ENCODE measurements at places on chromosomes 13 and 19.

GRCh38 chr19:50461066-50461875 lies 15.0 kb upstream of the EMC10 start:
- DNase-seq = peak; percentile 80

GRCh38 chr13:103078158-103078557 lies 11.9 kb upstream of the SLC10A2 start:
- DNase-seq = no peak

DNA sequence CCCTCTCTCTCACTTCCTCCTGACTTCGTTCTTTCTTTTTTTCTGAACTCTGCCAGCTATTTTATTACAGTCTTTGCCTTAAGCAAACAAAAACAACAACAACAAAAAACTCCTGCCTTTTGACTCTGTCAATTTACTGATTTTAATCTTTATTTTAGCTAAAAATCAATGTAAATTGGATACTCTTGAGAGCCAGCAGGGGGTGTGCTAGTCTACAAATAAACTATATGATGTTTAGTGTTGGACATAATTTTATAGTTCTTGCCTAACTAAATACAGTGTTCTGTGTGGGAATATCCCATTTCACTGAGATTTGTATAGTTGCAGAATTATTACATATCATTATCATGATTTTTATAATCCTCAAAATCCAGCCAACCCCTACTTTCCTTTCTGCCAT lies 1199.9 kb upstream of the SPRY2 start:
- peak; percentile 16 for DNase-seq

DNA sequence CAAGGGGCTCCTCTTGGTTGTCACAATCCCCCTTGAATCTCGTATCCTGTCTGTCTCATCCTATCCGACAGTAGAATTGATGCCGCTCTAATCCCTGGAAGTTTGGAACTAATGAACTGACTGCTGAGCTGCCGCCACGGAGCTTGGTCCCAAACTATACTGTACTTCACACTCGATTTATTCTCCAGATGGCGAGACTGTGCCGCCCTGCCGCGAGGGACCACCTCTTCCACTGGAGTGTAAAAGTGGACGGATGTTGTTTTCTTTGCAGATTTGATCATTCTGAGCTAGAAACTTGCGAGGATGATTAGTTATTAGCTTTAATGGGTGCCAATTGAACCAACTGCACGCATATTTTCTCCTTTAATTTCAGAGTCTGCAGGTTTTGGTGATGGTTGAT lies 117.2 kb downstream of the ZIC5 start:
- DNase-seq = no peak

DNA sequence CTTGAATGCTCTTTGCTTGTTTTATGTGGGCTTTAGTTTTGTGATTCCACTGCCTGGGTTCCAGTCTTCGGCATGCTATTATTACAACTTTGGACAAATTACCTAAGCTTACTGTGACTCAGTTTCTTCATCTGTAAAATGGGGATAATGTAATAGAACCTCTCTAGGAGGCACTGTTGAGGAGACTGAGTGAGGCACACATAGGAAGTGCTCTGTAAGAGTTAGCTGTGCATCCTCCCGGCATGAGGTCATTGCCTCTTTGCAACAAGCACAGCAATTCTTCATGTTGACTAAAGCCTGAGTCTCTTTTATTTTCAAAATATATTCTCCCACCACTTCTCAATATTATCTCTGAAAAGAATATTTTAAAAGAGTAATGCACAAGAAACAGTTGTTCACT lies 227.4 kb downstream of the DLEU7 start:
- no peak for DNase-seq

DNA sequence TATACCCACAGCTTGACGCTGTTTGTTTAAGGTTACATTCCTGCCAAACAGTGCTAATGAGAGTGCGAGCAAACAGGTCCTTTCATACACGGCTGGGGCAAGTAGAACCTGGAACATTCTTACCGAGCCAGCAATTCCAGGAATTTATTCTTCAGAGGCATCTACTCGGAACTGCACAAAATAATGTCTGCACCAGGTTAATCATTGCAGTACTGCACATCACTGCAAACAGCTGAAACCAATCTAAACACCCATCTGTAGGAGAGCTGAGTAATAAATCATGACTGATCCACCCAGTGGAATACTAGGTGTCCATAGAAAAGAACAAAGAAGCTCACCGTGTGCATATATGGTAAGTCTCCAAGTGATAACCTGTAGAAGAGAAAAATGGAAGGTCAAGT lies 1.2 kb upstream of the ZNF579 start:
- peak; percentile 84 for DNase-seq

DNA sequence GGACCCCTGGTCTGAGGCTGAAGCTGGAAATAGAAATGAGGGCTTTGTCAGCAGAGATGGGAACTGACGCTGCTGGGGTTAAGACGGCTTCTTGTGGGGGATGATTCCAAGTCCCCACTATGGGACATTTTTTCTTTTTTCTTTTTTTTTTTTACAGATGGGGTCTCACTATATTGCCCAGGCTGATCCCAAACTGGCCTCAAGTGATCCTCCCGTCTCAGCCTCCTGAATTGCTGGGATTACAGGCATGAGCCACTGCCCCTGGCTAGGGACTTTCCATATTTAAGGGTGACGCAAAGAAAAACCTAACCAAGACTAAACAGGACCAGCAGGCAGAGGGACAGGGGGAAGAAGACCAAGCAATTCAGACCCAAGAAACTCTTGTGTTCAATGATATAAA lies 10.0 kb downstream of the LRFN3 start:
- no peak for DNase-seq

DNA sequence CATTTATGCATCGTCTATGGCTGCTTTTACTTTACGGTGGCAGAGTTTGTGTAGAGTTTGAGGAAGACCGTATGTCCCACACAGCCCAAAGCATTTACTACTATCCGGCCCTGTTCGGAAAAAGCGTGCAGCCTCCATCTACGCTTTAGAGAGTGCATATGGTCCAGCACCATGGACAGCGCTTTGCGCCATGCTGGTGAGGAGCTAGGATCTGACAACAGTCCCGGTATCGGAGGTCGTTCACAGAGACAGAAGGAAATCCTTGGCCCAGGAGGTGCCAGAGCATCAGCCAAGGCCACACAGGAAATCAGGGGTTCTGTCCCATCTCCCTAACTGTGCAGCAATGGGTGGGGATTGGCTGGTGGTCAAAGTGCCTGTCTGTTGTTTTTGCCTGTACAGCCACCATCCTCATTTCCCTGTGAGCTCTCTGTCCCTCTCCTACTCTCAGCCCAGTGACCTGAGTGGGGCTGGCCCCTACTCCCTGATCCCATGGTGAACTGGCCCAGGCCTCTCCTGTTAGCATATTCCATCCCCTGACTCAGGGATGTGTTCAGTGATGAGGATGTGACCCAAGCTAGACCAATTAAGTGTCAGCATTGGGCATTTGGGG lies 16.2 kb upstream of the PRODH2 start:
- DNase-seq = peak; percentile 38

GRCh38 chr13:67134417-67135129 lies 95.6 kb downstream of the PCDH9 start:
- peak; percentile 0 for DNase-seq

GRCh38 chr13:24528816-24529398 lies 16.3 kb upstream of the PARP4 start:
- DNase-seq = no peak

DNA sequence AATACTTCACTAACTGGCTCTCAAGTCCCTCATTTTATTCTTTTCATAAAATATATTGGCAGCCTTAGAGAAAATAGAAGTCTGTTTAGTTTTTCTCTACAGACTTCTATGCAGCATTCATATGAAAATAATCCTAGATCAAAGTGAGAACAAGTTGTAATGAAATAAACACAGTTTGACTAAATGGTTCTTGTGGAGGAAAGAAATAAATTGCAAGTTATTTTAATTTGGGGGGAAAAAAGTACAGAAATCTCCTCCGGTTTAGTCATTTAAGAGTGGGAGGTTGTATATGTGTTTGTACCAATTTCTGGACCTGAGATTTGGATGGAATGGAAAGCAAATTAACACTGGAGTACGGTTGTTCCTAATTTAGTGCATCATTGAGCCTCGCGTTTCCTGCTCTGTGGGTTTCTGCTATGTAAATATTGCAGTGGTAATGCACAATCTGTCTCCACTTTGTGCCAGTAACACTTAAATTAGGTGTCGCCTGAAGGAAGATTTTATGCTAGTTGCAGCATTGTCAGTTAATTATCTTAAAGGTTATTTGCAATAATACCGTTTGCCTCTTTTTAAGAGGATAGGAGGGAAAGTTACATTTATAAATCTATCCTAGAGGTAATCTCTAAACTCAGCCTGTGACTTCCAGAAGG lies 100.2 kb downstream of the ZIC5 start:
- DNase-seq = peak; percentile 26

GRCh38 chr13:80513196-80513595 lies 172.3 kb upstream of the SPRY2 start:
- no peak for DNase-seq

DNA sequence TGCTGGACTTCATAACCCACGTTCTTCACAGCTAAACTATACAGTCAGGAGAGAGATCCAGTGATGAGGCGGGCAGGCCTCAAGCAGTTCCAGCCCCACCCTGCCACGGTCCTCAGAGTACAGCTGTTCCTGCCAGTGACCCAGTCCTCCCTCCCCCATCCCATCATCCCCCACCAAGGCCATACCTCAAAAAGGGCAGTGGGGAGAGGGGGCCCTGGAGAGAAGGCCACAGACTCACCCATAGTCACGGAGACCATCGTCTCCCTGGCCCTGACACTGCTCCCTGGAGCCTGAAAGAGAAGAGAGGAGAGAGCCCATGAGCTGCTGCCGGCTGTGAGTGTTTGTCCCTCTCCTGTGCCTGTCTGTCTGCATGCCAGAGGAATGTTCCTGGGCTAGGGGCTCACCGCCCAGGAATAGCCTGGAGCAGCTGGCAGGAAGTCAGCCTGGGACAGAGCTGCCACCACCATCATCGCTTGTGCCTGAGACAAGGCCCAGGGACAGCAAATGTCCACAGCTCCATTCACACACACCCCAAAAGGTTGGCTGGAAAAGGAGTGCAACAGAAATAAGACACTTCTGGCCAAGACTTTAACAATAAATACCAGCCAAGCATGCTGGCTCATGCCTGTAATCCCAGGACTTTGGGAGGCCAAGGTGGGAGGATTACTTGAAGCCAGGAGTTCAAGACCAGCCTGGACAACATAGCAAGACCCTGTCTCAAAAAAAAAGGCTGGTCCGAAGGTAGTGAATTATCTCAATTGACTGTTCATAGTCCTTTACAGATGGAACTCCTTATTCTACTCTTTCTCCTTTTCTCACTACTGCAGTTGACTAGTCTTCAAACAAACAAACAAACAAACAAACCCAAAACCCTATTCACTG lies 6.4 kb downstream of the C19orf47 start:
- DNase-seq = no peak

- DNase-seq = no peak
Measured at GRCh38 chr13:28485551-28485950, 9.4 kb downstream of the FLT1 start.

DNA sequence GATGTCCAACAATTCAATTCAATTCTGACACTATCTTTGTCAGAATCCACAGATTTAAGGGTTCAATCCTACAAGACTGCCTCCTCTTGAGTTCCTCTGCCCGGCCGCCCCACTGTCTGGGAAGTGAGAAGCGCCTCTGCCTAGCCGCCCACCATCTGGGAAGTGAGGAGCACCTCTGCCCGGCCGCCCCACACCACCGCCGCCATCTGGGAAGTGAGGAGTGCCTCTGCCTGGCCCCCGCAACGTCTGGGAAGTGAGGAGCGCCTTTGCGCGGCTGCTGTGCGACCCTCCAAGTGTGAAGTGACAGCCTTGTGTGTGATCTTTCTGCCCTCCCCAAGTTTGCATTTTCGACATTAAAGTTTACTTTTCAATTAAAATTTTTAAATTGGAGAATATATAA lies 6.0 kb downstream of the ZNF614 start:
- DNase-seq = no peak

GRCh38 chr13:26326562-26326961 lies 72.6 kb downstream of the CDK8 start:
- no peak for DNase-seq

DNA sequence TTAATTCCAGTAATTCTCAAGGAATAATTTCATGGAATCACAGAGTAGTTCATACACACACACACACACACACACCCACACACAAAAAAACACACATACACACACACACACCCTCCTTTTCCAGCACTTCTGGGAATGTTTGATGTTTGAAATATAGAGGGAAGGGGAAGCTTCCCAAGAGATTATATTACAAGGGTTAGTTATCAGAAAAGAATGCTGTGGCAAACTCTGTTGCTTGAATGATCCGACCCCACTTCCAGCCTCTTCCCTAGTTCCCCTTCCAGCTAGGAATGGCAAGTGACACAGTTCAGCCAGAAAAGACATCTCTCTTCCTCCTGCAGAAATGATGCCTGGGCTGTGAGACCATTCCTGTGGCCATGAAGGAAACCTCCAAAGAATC lies 49.9 kb downstream of the KCTD12 start:
- DNase-seq = no peak

GRCh38 chr13:75550159-75550567 lies 572 bp downstream of the UCHL3 start:
- DNase-seq = peak; percentile 47

GRCh38 chr19:2806736-2807378 lies 12.8 kb upstream of the ZNF554 start:
- no peak for DNase-seq

DNA sequence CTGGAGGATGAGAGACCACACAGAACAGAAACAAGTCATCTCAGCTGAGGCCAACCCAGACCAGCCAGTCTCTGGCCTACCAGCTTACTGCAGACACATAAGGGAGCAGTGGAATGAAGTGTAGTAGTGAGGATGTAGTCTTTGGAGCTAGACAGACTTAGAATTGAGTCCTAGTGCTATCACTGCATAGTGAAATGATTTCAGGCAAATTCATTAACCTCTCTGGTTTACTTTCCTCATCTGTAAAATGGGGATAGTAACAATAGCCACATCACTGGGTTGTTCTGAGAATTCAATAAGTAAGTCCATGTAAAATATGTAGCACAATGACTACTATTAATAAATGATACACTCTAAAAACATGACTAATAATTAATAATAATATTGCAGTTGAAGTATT lies 383.8 kb downstream of the DLEU7 start:
- no peak for DNase-seq

GRCh38 chr19:17304386-17305215 lies 1.1 kb upstream of the MRPL34 start:
- no peak for DNase-seq

- peak; percentile 50 for DNase-seq
Measured at GRCh38 chr19:39247701-39248664, 673 bp downstream of the IFNL4 start.

GRCh38 chr13:40595693-40596092 lies 70.7 kb downstream of the FOXO1 start:
- DNase-seq = no peak

DNA sequence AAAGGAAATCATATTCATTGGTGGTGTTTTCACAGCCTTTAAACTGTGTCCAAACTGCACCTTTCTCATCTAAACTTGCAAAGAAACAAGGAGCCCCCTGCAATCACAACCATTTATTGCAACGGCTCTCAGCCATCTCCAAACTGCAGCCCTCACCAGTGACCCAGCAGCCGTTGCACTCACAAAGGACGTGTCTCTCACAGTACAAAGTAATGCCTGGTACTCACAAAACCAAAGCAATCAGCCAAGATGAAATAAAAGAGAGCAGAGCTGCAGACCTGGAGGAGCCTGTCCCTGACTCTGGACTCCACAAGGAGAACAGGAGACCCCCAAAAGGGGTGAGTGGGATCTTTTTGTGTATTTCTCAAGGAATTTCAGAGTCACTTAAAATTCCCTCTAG lies 20.2 kb upstream of the CEACAM21 start:
- DNase-seq = no peak

GRCh38 chr19:45352062-45352461 lies 11.5 kb downstream of the KLC3 start:
- no peak for DNase-seq
